NCI-H2081 treated with DMSO at 0.1 percent for 48 hours (cell line): ENCODE measurements at places on chromosomes 1 and 21.
A peak's percentile ranks its signal among the peaks of the same experiment; 100 is the strongest.

DNA sequence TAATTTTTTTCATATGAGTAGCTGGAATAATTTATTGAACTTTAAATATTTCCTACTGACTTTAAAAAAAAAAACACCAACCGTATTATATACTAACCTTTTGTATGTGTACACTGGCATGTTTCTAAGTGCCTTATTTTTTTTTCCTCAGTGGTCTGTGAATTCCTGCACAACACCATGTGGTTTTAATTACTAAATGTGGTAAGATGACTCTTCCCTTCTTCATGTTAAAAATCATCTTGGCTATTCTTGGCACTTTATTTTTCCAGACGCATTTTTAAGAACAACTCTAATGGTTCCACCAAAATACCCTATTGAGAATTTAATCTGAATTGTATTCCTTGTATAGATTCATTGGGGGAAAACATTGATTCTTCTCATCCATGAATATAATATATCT is 28.4 kb downstream of the PPP2R5A start:
- no peak for DNase-seq

- DNase-seq, result no peak
These were observed 80.4 kb upstream of the EDN2 start for GRCh38 chr1:41564741-41565475.

GRCh38 chr1:248924696-248925532 is 18.9 kb downstream of the PGBD2 start:
- peak; percentile 11 for DNase-seq

DNA sequence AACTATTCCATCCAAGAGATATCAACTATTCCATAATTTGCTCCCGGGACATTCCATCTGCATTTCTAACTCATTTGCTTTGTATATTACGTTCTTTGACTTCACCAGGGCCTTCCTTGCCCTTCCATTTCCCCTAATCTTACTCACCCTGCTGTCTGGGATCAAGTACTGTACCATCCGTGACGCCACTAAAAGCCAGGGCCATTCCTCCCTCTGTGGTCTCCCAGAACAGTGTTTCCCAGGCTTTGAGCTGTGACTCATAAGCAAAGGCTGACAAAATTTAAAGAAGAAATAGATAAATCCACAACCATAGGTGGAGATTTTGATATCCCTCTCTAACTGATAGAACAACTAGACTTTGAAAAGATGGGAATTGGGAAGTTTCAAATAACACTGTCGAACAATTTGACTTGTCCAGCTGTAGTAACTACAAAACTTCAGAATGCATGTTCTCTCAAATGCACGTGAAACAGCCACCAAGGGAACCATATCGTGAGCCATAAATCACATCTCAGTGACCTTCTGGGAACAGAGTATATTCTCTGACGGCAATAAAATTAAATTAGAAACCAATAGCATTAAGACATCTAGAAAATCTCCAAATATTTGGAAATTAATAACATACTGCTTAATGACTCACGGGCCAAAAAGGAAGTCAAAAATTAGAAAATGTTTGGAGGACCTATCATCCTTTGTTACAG is 501.0 kb downstream of the SETD4 start:
- DNase-seq, result no peak

DNA sequence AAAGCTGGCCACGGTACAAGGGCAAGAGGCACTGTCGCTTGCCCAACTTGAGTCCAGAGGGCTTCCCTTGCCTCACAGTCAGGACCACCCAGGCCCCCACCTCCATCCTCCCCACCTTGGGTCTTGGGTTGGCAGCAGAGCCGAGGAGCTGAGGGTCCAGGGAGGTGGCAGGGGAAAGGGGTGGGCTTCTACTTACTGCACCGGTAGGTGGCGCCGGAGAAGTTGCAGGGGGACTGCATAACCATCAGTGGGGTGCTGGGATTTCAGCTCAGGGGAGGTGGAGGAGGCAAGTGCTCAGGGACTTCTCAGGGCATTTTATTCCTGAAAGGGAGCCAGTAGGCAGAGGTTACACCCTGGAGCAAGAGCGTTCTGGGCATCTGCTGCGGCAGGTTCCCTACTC is 44.0 kb downstream of the TRIM62 start:
- no peak for DNase-seq

- no peak for DNase-seq
These were observed 228.4 kb upstream of the DMRTA2 start for GRCh38 chr1:50651476-50652263.

- no peak for DNase-seq
These were observed 7.5 kb upstream of the CTPS1 start for GRCh38 chr1:40971966-40972365.

DNA sequence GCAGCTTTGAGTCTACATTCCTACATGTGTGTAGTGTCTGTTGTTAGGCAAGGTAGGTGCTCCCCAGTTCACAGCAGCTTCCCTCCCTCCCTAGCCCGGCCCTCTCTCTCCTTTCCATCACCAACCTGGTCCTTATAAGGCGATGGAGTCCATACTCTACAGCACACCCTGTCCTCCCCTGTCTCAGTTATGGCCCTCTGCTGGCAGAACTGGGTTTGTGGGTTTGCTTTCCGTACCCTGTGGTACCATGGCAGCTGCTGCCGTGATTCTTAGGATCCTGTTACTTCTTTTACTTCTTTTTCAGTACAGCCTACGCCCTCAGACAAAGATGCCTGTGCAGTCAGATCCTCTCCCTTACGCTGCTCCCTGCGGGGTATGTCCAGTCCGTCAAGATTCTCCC is 31.7 kb downstream of the AK5 start:
- DNase-seq, result no peak

DNA sequence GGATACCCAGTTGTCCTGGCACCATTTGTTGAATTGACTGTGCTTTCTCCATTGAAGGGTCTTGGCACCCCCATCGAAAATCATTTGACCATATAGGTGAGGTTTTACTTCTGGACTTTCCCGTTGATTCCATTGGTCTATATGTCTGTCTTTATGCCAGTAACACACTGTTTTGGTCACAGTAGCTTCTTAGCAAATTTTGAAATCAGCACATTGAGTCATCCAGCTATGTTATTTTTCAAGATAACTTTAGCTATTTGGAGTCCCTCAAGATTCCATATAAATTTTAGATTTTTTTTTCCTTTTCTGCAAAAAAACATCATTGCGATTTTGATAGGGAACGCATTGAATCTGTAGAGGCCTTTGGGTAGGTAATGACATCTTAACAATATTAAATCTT is 235.6 kb downstream of the SMYD3 start:
- DNase-seq, result no peak

DNA sequence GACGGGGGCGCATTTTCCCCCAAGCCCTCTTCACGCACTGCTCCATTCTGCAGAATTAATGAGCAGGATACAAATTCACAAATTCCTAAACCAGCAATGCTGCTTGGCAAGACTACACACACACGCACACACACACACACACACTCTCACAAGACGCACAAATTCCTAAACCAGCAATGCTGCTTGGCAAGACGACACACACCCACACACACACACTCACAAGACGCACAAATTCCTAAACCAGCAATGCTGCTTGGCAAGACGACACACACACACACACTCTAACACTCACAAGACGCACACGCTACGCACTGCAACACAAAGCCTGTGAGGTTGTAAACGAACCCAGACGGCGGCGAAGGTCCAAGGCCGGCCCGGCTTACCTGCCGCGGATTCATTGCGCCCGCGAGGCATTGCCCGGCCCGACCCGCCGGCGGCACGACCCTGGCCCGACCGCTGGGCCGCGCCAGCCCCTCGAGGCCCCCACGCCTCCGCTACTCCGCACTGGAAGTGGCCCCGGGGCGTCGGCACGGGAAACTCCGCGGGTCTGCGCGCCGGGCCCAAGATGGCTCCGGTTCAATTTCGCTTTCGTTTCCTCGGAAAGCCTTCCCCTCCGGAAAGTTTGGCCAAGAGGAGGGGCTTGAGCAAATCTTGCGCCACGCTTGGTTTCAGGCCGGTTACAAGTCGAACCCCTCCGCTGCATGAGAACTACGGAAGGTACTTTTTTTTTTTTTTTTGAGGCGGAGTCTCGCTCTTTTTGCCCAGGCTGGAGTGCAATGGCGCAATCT is at the start of gene ADAR:
Gene ADAR (minus strand): TSS at position 578 of the 788 bp plus-strand sequence. CDS start 180 bp downstream, at position 398.
- peak; percentile 20 for DNase-seq

GRCh38 chr1:174883409-174883808 is 116.3 kb upstream of the CACYBP start:
- DNase-seq, result no peak

- no peak for DNase-seq
These were observed 17.7 kb downstream of the RGS8 start for GRCh38 chr1:182666706-182667105.

DNA sequence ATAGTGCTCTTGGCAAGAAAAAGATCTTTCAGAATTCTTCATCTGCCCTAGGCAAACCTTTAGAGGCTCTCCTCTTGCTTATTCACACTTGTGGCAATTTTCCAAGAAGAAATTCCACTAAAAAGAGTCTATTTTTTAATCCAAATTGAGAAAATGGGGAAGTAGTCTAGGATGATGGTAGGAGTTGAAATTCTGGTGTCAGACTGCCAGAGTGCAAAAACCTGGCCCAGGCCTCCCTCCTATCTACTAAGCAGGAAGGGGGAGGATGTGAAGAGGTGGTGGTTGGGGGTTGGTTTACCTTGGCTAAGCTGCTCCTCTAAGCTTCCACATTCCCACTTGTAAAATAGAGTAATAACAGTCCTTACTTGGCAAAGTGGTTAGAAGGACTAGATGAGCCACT is 120.6 kb upstream of the KCNJ15 start:
- no peak for DNase-seq

GRCh38 chr1:10825592-10825991 is 29.1 kb upstream of the CASZ1 start:
- no peak for DNase-seq

GRCh38 chr1:64745986-64746940 is 1.4 kb downstream of the RAVER2 start:
- DNase-seq, result no peak

GRCh38 chr21:39575775-39576174 is 37.0 kb upstream of the B3GALT5 start:
- no peak for DNase-seq

GRCh38 chr1:29426701-29427279 is 190.5 kb downstream of the PTPRU start:
- no peak for DNase-seq

DNA sequence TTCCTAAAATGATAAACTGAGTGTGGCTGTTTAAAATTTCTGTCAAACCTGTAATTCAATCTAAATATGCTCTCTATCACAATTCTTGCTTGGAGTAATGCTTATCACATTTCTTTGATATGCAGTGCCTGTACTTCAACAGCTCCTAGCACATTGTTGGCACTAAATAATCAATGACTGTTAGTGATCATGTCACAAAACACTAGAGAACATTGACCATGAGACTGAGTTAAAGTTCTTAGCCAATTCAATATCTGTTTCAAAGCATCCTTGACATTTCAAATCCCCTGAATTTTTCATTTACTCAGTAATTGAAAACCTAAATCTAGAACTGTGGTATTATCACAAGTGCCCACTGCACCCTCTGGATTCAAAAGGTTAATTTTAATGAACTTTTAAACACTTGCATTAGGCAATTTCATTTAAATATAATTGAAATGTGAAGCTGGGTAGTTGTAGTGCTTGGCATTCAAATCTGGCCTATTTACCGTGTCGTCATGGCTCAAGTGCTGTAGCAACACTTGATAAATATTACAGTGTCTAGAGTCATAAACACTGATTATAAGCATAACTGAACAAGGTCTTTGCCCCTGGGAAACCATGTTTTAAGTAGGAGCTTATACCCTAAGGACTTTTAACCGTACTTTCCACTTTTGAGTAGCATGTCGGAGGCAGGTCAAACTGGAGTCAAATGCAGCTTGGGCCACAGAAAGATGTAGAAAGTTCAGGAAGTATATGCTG is 143.6 kb downstream of the LRRC7 start:
- DNase-seq, result no peak

- DNase-seq, result no peak
These were observed 74.5 kb upstream of the S1PR1 start for GRCh38 chr1:101162300-101162699.

- peak; percentile 57 for DNase-seq
These were observed 122.3 kb upstream of the SLC44A3 start for GRCh38 chr1:94697839-94698238.

- DNase-seq, result no peak
These were observed 324.8 kb downstream of the SMYD3 start for GRCh38 chr1:246182149-246182851.

- no peak for DNase-seq
These were observed 1.9 kb downstream of the SCAMP3 start for GRCh38 chr1:155260276-155260675.

- DNase-seq, result no peak
These were observed 13.3 kb upstream of the BRWD1 start for GRCh38 chr21:39326607-39327307.

DNA sequence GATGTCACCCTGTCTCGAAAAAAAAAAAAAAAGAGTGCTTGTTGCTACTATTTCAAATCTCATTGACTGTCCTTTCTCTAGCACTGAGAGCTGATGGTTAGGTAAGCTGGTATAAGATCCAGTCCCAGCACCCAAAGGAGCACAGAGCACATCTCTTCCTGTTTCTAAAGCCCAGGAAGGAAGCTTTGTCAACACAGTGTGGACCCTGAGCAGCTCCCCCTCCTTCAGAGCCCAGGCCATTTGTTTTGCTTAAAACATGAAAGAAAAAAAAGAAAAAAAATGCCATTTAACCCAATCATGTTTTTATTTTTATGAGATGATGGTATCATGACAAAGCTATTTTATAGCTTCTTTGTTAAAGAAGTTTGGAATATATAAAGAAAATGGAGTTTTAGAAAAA is 184.1 kb upstream of the DUSP10 start:
- DNase-seq, result no peak

- DNase-seq, result no peak
These were observed 111.4 kb downstream of the KCND3 start for GRCh38 chr1:111878091-111878490.

DNA sequence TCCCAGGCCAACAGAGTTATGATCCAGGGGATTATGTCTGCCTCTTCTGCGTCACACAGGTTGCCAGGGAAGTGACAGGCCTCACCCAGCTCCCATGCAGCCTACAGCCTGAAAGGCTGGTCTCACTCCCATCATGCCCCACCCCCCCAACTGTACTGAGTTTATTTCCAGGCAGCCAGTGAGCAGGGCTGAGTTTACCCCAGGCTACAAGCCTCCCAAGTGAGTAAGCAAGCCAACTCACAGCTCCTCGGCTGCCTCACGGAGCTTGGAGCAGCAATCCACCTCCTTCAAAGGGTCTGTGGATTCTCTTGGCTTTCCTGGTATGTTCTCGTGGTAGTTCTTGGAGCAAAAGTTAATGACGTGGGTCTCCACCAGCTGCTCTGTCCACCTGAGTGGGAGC is 1147.6 kb upstream of the ADGRL4 start:
- DNase-seq, result no peak
